ENCODE measurements at places on chromosomes 4 and X.

- no peak for DNase-seq
Measured at GRCh38 chr4:1808396-1808795, 15.3 kb downstream of the FGFR3 start.

- DNase-seq = no peak
Measured at GRCh38 chrX:54093571-54093970, 49.3 kb upstream of the PHF8 start.

GRCh38 chr4:76260571-76260970, 9.1 kb downstream of the FAM47E start:
- no peak for DNase-seq

DNA sequence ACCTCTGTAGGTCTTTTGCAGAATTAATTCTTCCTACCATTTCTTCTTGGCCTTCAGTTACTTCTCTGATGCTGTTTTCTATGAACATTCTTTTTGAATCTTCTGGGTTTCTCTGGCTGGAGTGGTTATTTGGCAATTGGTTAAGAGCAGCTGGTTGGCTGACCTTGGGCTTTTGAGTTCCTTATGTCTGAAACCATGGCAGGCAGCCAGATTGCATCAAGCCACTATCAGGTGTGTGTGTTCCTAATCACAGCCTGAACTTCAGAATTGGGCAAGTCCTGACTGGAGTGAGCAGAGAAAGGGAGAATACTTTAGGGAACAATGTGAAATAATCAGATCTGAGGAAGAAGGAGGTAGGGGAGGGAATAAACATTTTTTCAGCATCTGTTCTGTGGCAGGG, 90.2 kb downstream of the ARHGAP10 start:
- no peak for DNase-seq

DNA sequence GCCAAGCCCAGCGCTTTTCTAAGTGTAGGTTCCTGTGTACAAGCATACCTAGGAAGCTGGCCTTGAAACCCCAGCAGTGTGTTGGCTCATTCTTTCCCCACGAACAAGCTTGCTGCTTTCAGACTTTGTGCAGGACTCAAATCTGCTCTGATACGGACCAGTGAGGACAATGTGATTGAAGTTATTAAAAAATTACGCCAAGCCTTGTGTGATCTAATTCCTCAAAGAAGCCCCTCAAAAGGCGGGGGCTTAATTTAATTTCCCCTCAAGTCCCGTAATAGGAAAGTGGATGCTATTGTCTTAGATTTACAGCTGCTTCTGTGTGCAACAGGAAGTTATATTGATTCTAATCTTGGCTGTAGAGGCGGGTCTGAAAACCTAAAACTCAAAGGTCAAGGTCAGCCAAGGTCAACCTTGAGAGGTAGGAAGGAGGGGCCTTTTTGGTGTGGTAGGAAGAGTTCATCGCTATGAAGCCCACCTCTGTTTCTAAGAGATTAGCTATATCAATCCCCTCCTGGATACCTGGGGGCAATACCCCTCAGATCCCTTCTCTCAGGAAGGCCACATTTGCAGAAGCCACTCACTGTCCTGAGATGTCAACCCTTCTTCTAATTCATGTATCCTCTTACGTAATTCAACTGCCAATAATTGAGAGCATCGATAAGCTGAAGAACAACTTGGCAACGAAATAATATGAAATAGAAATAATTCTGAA, 45.1 kb downstream of the TBC1D9 start:
- no peak for DNase-seq

DNA sequence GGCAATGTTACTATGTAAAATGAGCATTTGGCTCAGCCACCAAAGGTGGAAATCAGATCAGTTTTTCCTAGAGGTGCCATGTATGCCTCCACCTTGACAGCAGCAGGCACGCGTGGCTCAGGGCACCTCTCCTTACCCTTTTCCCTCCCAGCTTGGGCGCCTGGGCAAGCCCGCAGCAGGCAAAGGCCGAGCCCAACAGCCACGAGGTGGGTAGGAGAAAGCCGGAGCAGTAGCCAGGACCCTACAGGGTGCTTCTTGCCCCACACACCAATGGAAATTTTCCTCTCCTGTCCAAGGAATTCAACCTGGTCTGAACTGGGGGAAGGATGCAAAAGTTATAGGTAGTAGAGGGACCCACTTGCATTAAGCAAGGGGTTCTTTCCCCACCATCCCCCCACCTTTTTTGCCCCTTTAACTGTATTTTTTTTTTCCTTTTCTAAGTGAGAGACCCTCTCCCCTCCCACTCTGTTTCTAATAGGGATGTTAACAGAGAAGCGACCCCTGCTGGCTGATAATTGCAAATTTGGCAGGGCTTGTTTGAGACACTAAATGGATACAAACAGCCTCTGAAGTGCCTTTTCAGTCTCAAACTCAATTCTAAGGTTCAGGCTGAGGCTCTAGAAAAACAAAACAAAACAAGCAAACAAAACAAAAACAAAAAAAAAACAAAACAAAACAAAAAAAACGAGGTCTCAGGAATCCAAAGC, 895.1 kb downstream of the PCDH18 start:
- DNase-seq = no peak

DNA sequence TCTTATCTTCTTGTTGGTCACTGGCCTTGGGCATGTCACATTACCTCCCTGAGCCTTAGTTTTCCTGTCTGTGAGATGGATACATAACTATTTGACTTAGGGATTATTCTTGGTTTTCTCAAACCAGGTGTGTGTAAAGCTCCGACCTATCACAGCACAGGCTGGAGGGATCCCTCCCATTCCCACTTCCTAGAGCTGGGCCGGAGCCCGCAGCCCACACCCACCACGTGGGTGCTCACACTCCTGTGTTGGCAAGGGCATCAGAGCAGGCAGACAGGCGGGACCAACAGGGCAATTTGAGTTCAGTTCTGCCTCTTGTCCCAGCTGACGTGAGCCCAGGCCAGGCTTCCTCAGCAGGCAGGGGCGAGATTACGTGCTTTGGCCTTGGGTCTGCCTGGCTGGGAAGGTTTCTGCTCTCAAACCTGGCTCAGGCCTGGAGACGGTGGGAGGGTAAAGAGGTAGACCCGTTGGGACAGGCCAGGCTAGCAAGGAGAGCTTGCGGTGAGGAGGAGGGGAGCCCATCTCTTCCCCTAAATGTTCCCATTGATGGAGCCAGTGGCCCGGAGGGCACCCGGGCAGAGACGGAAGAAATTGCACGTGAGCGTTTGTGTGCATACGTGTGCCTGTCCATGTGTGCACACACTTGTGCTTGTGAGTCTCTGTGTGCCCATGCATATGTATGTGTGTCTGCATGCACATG, 734 bp upstream of the SH3TC1 start:
- DNase-seq = no peak

DNA sequence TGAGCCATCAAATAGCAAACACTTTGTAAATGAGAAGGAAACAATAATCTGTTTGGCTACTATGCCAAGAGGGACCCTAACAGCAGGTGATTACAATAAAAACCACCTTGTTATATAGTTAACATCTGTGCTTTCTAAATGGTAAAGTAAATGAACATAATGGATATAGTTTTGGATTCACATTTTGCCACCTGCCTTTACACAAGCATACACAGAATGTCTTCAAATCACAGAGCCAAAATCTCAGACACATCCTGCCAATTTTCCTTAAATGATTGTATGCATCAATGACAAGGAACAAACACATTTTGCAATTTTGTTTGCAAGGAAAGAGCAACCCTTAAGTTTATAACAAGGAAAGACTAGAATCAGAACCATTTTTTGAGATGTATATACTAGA, 334.2 kb downstream of the FSTL5 start:
- no peak for DNase-seq

DNA sequence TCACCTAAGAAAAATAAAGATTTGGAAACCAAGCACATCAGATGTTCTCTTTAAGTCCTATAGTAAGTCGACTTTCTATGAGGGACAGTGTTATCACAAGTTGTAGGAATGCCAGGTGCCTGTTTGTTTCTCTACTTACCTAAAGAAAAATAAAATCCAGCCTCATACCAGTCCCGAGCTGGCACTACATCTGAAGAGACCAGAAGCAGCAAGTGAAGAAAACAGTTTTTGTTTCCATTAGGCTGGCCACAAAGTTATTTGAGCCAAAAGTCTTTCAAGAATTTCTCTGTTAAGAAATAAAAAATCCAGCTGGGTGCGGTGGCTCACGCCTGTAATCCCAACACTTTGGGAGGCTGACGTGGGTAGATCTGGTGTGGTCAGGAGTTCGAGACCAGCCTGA, 10.8 kb upstream of the PPARGC1A start:
- no peak for DNase-seq

DNA sequence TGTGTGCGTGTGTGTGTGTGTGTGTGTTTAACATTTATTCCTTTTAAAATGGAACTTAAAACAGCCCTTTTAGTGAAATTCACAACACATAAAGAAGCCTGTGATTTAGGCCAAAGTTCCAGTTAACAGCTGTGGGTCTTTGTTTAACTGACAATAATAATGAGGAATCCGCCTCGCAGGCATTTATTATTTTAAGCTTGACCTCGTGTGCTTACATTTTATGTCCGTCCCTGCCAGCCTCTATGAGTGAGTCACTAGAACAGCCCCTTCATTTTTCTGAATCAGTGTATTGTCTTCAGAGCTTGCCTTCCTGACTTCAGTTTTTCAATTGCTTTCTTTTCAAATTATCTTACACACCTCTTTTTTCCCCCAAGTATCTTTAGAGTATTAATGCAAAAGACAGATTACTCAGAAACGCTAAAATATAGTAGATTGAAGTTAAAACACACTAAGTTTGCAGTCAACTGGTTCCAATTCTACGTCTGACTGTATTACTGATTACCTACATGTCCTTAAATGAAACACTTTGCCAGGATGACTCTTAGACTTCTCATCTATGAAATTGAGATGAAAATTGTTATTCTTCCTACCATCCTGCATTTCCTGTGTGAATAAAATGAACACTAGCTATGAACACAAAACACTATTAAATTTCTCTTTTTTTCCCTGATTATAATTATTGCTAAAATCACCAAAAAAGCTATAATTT, 319.6 kb upstream of the HS3ST1 start:
- DNase-seq = no peak

- no peak for DNase-seq
Measured at GRCh38 chr4:25814301-25815136, 48.3 kb downstream of the SEL1L3 start.

DNA sequence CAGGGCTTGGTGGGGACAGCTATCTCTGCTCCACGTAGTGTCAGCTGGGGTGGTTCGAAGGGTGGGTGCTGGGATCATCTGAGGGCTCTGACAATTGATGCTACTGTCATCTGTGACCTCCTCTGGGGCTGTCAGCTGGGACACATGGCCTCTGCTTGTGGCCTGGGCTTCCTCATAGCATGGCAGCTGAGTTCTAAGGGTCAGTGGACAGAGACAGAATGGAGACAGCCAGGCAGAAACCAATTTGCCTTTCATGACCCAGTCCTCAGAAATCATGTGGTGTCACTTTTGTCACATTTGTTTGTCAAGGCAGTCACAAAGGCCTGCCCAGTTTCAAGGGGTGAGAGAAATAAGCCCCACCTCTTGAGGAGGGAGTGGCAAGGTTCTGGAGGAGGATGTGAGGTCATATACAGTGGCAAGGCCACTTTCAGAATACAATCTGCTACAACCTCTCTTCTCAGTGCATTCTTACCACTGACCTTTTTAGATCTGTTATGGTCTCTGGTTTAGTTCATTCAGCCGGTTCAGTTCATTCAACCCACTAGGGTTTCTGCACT, 103.6 kb upstream of the BCOR start:
- DNase-seq = no peak

DNA sequence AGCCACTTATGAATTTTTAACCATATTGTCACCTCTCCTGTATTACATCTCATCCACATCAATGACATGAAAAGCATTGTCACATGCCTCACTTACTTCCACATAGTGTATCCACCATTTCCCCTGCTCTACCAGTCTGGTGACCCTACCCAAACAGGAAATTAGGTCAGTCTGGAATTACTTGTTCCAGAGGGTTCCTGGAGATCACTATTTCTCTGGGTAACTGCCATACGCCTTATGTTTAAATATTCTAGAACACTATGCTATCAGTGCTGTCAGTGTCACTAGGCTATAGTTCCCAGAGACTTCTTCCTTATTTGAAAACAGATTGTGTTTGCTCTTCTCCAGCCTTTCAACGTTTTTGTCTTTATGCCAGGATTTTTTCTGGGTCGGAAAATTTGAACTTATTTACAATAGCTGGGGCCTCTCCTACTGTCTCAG, 15.0 kb downstream of the SRPX2 start:
- no peak for DNase-seq

DNA sequence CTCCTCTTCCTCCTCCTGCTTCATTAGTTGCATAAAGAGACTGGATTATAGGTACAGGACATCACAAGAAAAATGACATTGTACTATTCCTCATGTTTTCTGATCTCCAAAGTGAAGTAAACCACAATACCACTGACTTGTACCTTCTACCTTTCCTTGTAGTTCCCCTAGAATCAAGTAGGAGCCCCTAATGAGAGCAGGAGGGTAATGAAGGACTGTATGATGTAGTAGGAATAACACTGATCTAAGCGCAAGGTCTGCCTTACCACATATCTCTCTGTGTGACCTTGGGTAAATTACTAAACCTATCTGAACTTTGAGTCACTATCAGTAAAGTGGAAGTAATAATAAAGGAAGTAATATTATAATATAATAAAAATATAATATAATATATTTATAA, 3.6 kb downstream of the VSIG4 start:
- no peak for DNase-seq

DNA sequence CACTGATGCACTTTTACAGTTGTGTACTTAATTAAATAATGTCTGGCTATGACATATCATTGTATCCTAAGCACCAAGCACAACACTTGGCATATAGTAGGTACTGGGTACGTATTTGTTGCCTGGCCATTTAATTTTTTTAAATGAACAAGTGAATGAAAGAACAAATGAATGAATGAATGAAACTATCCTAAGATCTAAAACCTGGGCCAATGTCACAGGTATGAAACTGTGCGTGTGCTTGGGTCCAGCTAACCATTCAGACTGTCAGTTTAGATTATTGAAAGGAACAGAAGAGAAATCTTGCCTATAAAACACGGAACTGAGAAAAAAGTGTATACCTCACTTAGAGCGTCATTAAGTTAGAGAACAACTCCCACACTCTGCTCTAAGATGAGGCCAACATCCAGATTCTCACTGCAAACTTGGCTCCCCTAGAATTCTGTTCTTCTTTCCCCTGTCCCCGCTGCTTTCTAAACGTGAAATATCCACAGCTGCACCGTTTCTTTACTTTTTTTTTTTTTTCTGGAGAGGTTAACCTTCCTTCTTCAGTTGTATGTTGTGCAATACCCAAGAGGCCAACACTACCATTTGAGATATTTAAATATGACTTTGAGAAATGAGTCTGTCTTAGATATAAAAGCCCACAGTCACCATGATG, 17.3 kb upstream of the SEL1L3 start:
- no peak for DNase-seq

- DNase-seq = no peak
Measured at GRCh38 chrX:133402042-133402453, 13.2 kb downstream of the GPC4 start.

GRCh38 chrX:40908026-40908425, 172.7 kb upstream of the MED14 start:
- DNase-seq = no peak

All from posterior cingulate gyrus (tissue), 11 donors.